ENCODE measurements at places on chromosomes 2 and 18.

DNA sequence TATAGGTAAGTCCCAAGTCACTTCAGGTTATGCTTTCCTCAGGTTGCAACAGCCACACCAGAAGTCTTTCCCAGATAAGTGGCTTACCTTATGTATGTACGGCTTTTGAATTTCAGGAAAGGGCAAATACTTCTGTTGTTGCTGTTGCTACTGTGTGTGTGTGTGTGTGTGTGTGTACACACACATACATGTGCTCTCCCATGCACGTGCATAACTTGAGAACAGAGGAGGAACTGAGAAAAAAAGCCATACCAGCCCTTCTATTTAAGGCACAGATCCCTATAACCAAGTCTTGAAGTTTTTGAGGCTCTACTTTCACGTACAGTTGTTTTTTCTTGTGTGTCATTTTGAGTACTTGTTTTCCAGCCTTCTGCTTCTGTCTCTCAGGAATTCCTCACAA is 62.4 kb downstream of the WDPCP start:
- DNase-seq, result no peak

GRCh38 chr2:32009516-32010256 is 1.1 kb downstream of the MEMO1 start:
- DNase-seq, result no peak

DNA sequence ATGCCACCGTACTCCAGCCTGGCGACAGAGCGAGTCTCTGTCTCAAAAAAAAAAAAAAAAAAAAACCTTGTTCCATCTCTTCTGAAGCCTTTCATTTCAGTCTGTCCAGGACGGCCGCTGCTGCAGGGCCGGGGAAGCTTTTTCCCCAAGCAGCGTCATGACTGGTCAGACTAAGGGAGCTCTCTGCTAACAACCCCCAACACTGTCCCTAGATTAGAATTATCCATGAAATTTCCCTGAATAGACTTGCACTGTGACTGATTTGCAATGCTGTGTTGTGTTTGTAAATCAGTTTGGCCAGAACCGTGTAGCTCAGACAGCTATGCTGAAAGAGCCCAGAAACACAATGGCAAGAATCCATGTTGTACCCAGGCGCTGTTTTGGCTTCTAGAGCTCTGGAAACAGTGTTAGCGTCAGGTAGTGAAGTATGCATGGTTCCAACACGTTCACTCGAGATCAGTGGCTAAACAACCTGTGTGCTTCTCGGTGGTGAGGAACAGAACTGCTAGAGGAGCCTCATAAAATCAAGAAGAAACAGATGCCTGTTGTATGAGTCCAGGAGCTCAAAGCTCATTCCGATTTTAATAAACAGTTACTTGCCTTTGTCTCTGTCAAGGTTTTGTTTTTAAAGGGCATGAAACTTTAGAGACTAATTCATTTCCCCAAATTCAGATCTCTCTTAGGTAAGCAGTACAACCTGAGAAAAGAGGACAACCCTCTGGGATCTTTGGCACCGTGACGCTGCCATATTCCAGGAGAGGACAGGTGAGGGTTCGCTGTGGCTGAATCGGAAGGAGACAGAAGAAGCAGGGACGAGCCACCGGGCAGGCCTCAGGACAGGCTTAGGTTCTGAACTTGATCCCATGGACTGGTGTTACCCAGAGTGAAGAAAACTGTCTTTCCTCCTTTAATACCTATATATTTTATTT is 43.5 kb downstream of the GORASP2 start:
- DNase-seq, result no peak

DNA sequence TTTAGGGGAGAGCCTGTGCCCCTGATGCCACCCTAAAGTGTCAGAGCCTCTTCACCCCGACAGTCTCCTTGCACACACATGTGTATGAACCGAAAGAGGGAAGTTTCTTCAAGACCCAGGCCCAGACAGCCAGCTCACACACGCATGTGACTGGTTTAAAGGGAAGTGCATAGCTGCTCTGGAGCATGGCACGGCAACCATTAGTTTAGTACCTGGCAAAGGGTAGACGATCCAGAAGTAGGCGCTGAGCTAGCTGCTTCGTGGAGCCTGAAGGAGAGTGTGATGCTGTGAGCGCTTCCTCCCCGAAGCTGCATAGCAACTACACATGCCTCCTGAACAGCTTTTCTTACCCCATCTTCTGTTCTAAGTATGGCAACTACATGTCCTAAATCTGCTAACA is 91.7 kb downstream of the ZCCHC2 start:
- DNase-seq, result no peak

Measured in GM12891 (cell line).